ENCODE measurements at places on chromosomes 11 and 22.

DNA sequence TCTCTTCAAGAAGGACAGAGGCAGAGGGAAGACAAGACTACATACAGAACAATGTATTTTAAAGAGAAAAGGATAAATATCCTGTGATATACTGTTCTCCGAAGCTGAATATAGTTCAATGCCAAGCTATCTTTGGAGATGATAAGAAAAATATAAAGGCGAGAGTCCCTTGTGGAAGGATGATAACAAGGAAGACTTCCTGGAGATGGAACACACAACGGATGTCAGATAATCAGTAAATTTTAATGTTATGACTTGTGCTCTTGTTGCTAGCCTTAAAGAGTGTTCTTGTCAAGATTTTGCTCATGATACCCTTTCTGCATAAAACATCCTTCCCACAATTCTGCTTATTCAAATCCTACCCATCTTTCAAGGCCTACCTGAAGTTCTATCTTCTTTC, 6.8 kb upstream of the CTR9 start:
- no peak for DNase-seq

DNA sequence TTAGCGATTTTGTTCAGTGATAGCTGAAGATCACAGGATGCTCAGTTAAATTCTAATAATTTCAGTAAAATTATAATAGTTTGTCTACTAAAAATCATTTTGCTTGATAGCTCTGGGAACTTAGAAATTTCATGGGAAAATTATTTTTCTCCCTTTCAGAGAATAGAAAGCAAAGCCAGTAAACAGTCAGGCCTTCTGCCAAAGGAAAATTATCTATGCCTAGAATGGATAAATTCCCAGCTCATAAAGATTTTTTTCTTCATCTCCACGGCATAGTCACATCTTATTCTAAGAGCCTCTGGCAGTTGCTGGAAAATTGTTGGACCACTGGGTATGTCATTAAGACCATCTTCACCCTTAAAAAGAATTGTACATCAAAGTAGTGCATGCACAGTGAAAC, 169.6 kb upstream of the ANO3 start:
- DNase-seq: no peak

DNA sequence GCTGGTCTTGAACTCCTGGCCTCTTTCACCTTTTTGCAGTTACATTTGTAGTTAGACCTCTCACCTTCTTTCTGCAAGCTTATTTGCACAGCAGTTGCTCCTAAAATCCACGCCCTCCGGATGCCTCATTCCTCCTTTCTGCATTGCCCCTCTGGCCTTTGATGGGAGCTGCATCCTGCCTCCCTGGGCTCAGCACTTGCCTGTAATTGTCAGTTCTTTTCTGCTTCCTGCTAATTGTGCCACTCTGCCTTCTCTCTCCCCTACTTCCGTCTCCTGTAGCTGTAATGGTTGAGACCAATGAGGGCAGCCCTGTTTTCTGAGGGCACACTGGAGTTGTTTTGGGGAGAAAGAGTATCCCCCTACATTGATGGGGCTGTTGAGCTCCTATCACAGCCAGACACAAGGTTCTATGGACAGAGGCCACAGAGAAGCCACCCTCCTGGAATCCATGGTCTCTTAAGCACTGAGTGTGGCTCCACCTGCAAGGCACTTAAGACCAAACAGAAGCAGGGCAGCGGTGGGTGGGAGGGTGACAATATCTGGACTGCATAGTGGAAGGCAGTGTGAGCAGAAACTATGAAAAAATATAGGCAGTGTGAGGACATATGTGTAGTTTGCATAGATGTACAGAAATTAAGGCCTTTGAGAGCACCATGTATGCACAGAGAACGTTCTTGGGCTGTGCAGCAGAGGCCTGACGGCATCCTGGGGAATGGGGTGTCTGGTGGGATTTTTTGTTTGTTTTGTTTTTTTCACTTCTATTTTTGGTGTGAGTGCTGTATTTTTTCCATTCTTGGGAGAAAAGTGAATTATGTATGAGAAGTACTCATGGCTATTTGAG, 30.5 kb downstream of the YDJC start:
- DNase-seq: no peak

DNA sequence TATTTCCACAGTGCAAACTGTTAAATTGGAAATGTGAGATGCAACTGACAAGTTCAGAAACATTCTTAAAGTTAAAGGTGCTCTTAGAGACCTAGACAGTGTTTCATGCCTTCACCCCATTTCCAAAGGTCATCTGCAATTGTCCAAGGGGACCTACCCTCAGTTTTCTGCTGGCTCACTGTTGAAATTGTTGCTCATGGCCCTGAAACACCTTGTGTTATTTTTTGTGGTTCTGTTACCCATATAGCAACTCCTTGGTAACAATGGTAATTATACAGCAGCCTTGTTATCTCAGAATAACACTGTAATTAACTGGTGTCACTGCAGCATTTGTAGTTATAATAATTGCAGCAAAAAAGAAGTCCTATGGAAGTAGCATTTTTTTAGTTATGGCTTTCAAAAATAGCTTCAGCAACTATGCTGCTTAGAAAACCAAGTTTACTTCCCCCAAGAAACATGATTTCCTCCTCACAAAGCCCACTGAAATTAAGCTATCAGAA, 49.2 kb upstream of the CCDC34 start:
- no peak for DNase-seq

GRCh38 chr11:94790661-94791180, 22.6 kb downstream of the AMOTL1 start:
- DNase-seq: no peak

GRCh38 chr22:23497016-23497885, 82.8 kb downstream of the IGLL1 start:
- no peak for DNase-seq

- no peak for DNase-seq
These were observed 42.9 kb downstream of the DCDC1 start for GRCh38 chr11:31326470-31327148.

DNA sequence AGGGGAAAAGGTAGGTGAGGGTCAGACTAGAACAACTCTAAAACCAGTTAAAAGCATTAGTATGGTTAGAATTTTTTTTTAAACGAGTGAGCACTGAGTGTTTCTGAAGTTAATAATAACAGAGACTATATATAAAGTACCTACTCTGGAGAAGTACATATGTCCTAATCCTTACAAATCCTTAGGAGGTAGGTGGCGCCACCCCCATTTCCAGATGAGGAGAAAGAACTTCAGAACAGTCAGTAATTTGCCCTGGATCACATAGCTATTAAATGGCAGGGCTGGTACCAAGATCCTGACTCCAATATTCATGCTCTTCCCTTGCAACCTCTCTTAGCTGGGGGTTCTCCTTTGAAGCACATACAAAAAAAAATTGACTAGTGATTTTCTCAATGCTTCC, 80.5 kb downstream of the CLPB start:
- no peak for DNase-seq

DNA sequence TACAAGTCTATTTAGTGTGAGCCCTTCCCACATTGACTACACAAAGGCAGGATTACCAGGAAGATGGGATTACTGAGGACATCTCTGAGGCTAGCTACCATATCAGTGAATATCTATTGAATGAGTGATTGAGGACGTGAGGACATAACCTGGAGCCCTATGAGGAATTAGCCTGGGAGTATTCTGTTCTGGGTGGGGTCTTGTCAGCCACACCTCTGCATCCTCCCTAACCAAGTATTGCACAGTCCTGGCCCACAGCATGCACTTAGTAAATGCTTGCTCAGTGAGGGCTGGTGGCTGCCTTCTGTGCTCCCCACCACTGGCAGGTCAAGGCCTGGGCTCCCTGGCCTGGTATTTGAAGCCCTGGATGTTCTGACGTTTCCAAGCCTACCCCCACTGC, 14.8 kb downstream of the DUSP18 start:
- no peak for DNase-seq

DNA sequence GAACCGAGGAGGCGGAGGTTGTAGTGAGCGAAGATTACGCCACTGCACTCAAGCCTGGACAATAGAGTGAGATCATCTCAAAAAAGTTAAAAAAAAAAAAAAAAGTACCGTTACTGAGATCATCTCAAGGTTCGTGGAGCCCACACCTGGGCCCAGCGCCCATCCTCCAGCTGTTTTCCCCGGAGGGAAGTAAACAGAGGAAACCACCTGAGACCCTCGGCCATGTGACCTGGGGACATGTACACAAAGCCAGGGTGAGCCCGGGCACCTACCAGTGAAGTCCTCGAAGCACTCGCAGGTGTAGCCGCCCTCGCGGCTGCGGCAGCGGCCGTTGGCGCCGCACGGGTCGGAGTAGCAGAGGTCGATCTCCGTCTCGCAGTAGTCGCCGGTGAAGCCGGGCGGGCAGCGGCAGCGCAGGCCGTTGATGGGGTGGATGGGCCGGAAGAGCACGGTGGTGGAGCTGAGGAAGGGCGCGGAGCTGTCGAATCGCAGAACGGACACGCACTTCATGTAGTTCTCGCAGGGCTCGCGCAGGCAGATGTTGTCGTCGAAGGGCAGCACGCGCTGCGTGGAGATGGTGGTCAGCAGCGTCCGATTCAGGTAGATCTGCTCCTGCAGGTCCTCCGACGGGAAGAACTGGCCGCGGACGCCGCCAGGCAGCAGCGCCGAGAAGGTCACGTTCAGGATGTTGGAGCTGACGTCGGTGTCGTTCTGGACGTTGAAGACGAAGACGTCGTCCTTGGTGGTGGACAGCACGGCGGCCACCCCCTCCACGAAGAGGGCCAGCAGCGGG, 73.8 kb downstream of the CELSR1 start:
- no peak for DNase-seq

DNA sequence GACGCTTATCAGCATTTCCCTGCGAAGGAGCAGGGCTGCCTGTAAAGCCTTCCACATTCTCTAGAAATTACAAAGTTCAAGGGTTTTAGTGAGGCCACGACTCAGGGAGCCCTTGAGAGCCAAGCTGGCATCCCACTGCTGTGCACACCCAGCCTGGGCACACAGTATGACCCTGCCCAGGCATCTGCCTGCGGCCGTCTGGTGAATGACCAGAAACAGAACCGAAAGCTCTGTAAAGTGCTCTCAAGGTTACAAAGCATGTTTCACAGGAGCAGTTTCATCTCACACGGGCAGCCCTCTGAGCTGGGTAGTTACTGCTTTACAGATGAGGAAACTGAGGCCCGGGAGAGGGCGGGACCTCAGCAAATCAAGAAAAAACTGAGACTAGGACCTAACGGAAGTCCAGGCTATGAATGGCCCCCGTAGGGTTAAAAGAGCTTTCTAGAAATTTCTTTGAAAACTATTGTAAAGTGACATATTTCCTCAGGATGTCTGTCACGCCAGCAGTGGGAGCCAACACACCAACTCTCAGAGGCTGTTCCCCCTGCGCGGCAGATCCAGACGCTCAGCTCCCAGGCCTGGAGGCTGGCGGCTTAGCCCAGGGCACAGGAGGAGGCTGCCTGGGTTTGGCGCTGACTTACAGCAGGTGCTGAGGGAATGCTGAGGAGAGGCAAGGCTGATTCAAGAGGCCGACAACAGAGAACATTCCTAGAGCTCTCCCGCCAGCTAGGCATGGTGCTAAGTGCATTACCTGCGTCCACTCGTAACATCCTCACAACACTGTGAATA, 7.7 kb upstream of the TCF20 start:
- DNase-seq: no peak

DNA sequence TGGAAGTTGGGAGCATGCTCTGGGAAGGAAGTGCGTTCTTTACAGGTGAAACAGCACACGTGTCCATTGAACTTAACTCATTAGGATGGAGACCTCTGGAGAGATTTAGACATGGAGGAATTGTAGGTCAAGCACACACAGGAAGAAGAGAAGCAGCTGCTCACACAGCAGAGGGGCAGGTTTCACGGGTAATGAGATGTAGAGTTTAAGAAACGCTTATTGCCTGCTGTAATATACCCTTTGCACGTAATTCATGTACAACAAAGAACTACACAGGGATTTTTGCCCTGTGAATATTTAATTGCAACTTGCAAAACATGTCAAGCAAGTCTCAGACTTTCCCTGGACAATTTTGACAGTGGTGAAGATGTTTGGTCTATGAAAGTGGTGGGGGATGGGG, 508.0 kb downstream of the OPCML start:
- no peak for DNase-seq

- no peak for DNase-seq
These were observed 46.8 kb upstream of the LRRC32 start for GRCh38 chr11:76717369-76717768.

GRCh38 chr11:134527382-134528243, 115.6 kb upstream of the B3GAT1 start:
- DNase-seq: no peak

GRCh38 chr22:47361247-47361646, 598.8 kb downstream of the TBC1D22A start:
- no peak for DNase-seq

- DNase-seq: peak; percentile 45
These were observed 2.3 kb downstream of the KRTAP5-11 start for GRCh38 chr11:71580057-71581003.

- DNase-seq: no peak
These were observed 22.3 kb downstream of the KCNQ1 start for GRCh38 chr11:2466869-2467694.

DNA sequence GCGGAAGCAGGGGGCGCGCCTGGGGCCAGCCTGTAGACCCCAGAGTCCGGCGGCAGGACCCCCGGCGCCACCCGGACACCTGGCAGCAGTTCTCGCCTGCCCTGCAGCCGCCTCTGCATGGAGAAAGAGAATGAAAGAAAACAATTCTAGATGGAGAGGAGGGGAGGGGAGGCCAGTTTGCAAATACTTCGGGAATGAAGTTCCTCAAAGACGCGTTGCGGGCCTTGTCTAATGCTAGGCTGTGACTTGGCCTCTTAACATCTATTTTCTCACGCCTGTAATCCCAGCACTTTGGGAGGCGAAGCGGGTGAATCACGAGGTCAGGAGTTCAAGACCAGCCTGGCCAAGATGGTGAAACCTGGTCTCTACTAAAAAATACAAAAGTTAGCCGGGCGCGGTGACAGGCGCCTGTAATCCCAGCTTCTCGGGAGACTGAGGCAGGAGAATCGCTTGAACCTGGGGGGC, 2.1 kb upstream of the BARX2 start:
- DNase-seq: no peak

GRCh38 chr22:47379037-47379436, 616.6 kb downstream of the TBC1D22A start:
- no peak for DNase-seq

- DNase-seq: no peak
These were observed 38.5 kb upstream of the NAV2 start for GRCh38 chr11:19673924-19674729.

- no peak for DNase-seq
These were observed 103.3 kb upstream of the TOP3B start for GRCh38 chr22:22085702-22086500.

- DNase-seq: no peak
These were observed 71.2 kb downstream of the MICAL3 start for GRCh38 chr22:17953147-17953546.

DNA sequence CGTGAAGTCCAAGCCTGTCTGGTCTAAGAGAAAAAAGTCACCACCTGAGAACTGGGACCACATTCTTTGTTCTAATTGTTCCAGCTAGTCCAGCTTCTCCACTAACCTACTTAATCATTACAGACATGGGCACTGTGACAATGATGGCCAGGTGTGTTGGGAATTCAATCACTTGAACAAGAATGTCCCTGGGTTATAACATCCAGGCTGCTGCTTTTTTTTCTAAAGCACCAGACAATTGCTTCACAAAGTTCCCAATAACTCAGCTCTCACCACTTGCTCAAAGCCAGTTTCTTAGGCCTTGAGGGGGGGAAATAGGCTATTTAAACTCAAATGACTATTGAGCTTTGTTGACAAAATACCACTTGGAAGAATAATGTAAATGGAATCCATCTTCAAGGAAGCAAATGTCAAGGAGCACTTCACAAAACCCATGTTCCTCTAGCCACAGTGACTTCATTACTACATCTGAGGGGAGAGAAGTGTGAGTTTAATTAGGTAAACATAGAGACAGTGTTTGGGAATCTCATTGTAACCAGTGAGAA, 80.3 kb downstream of the ME3 start:
- DNase-seq: no peak

Measured in astrocyte of the cerebellum (primary cell).